ENCODE measurements at places on chromosomes 6 and 20.
A peak's percentile ranks its signal among the peaks of the same experiment; 100 is the strongest.

DNA sequence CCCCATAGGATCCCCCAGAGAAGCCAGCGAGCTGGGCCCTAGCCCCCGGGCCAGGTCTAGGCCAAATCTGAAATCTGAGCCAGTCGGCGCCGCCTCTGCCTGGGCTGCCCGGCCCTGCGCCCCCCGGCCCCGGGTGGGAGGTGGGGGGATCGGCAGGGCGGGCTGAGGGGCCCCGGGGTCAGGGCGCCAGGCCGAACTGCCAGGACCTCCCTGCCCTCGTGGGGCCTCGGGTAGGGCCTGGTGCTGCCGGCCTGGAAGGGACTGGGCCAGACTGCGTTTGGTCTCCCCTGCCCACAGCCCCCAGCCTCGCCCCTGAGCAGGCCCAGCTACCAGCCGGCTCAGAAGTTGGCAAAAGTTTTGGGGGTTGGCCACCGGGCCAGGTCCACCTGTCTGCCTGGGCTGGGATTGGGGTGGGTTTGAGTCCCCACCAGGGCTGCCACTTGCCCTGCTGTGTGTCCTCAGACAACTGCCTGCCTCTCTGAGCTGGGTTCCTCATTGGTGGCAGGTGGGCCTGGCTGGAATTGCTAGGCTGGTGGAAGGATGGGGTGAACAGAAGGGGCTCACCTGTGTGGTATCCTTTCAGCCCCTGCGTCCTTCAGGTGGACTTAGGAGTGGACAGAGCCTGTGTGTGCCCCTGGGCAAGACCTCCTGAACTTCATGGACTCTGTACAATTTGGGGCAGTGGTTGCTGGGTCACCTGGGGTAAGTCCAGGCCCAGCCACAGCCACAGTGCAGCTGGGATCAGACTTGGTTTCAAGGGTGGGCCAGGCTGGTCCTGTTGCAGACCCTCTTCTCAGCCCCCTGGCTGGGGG lies 801 bp downstream of the SRC start:
- no peak for DNase-seq

DNA sequence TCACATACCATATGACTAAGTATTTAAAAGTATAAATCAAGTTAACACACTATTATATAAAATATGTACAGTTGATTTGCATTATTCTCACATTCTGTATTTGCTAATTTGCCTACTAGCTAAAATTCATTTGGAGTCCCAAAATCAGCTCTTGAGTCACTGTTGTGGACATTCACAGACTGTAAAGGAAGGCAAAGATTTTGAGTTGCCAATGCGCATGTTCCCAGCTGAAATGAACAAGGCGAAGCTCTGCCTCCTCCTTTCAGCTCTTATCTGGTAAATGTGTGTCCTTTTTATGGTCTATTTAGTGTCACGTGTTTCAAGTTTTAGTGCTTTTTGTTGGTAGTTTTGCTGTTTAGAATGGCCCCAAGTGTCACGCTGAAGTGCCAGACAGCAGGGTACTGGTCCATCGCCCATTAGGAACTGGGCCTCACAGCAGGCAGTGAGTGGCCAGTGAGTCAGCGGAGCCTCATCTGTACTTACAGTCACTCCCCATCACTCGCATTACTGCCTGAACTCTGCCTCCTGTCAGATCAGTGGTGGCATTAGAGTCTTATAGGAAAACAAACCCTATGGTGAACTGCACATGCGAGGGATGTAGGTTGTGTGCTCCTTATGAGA lies 87.2 kb upstream of the ADTRP start:
- DNase-seq: no peak

- DNase-seq: no peak
These were observed 109.0 kb downstream of the HMGCLL1 start for GRCh38 chr6:55469951-55470366.

- DNase-seq: peak; percentile 18
These were observed 12.7 kb upstream of the SIRT5 start for GRCh38 chr6:13561624-13562267.

DNA sequence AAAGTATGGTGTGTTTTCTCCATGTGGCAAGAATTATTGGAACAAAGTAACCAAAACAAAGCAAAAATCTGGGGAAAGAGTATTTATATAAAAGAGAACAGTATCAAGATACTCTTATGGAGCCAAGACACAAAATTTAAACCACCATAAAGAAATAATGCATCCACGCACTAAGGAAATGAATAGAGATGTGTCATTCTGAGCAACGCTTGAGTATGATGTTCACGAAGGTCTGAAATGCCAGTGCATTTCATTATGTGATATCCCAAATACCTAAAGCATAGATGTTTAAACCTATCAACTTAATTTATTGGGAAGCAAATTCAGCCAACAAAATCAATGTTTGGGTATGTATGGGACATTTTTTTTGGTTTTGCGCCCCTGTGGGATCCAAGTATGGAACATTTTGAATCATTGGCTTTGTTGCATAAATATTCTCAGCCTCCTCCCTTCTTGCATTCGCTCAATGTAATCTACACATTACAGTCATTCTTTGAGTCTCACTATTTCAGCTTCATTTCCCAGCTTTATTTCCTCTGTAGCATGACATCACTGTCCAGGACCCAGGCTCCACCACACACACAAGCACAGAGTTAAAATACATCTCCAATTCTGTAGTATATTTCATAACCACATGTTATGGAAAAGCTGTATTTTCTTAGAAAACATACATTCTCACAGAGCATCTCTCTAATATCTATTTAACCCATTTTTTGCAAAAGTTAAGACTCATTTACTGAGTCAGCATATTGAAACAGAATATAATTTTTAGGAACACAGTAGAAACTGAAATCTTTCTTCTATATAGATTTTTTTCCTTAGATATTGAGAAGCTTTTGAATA lies 11.6 kb upstream of the MOXD1 start:
- no peak for DNase-seq

DNA sequence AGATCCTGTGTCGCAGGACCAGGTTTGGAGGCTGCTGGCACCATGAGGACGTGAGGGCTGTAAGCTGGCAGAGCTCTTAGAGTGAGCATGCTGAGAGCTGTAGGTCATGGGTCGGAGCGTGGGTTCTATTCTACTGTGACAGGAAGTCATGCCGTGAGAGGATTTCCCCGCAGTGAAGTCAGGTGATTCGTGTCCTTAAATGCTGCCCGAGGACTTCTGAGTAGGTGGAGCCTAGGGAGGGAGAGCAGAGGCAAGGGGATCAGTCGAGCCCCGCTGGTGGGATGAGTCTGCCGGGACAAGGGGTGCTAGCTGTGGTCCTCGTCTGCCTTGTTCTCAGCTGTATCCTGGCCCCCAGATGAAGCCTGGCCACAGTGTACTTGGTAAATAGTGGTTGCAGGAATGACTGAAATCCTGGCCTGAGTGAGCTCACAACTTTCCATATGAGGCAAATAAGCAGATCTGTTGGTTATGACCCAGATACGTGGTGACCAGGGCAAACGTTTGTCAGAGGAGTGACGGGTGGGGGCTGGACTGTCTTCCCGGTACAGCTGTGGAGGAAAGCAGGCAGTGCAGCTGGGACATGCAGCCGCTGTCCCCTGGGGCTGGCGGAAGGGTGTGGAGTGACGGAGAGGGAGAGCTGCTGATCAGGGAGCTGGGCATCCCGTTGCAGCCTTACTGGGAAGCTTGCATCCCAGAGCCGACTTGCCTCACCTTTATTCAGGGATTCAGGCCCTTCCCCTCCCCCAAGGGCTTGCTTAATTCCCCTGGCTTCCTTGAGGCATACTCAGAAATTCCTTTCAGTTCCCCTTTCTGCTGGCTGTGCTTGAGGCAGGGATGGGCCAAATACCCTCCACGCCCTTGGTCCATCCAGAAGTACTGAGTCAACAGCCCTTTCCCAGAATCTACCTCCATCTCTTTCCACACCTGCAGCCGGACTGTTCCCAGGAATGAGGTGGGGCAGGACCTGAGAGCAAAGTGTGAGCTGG lies 250.9 kb upstream of the RREB1 start:
- DNase-seq: peak; percentile 36

Data from GF-D8 (cell line).